ENCODE measurements at places on chromosomes 7 and 10.
A peak's percentile ranks its signal among the peaks of the same experiment; 100 is the strongest.

- DNase-seq = no peak
Measured at GRCh38 chr10:58291538-58292174, 22.7 kb downstream of the CISD1 start.

DNA sequence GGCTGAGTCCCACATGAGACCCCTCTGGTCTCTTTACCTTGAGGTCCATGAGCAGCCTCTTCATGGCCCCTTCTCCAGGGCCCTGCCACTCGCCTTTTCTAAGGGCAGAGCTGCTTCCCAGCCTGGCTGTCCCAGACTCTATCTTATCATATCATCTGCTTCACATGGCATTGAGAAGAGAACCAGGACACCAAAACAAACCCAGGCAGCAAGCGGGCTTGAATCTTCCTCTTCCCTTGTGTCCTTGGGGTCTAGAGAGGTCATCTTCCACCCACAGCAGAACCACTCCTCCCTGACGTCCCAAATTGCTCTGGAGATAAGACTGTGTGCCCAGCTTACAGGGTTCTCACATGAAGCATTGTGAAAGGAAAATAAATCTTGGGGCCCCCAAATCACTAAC is 261.3 kb upstream of the AUTS2 start:
- no peak for DNase-seq

DNA sequence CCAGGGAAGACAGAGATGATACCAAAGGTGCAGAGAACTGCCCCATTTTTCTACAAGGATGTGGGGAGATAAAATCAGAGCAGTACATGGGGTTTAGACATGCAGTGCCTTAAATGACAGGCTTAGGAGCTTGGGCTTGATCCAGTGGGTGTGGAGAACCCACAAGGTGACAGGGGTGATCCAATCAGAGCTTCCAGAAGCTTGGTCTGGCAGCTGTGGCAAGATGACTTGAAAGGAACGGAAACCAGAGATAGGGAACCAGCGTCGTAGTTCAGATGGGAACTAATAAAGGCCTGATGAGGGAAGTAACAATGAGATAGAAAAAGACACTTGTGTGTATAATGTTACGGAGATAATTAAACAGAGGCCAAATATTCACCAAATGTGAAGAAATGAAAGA is 80.7 kb downstream of the SLC37A3 start:
- no peak for DNase-seq

GRCh38 chr7:5629941-5630340 is 151.5 kb downstream of the RNF216 start:
- peak; percentile 17 for DNase-seq

DNA sequence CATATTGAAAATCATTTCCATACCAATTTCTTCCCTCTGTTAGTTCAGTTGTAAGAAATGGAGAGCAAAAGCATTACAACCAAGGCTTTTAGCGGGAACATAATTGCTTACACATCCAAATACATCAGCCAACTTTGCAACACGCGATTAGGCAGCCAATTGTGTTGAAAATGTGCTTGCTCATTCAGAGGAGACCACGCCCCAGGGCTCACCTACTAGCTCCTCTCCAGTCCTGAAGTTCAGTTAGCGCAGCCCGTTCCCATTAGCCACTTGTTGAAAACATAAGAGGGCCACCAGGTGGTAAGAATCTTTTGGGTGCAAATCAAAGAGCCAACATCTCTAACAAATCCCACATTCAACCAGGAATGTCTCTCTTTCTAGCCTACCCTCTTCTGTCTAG is 213.2 kb upstream of the MDFIC start:
- no peak for DNase-seq

- no peak for DNase-seq
Measured at GRCh38 chr7:9097565-9098060, 664.2 kb downstream of the NXPH1 start.

GRCh38 chr7:126445991-126446390 is 806.8 kb downstream of the GRM8 start:
- DNase-seq = no peak

DNA sequence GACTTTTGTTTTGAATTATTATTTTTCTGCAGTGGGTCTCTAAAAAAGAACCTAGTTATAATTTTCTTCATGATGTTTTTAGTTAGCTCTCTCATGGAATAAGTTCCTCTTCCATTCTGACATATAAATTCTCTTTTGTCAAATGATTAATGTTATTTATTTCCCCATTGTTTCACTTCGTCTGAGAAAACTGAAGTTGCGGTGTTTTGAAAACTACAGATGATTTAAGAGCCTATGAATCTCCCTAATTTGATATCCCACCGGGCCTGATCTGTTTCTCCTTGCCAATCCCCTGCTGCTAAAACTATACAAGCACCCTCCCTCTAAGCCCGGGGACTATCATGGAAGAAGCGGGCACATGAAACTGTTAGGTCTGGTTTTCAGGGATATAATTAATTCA is 41.4 kb downstream of the HTR7 start:
- no peak for DNase-seq

DNA sequence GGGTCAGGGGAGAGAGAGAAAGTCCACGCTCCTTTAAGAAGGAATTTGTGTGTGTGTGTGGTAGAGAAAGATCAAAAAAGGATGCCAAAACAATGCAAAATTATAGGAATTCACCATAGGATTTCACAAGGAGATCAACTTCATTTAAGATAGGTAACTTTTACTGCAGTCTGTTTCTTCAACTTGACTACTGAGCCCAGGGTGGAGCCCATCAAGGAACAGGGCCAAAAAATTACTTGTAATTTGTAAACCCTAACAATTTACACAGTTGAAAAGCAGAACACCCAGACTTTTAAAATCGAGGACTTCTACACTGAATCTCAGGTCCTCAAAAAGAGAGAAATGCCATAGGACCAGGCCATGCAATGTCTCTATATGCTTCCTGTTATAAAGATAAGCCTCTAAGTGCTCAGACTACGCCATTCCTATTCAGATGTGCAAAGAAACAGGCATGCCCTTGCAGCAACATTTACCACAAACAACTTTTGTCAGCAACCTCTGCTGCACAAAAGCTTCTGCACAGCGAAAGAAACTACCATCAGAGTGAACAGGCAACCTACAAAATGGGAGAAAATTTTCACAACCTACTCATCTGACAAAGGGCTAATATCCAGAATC is 10.6 kb upstream of the GIMAP4 start:
- no peak for DNase-seq

DNA sequence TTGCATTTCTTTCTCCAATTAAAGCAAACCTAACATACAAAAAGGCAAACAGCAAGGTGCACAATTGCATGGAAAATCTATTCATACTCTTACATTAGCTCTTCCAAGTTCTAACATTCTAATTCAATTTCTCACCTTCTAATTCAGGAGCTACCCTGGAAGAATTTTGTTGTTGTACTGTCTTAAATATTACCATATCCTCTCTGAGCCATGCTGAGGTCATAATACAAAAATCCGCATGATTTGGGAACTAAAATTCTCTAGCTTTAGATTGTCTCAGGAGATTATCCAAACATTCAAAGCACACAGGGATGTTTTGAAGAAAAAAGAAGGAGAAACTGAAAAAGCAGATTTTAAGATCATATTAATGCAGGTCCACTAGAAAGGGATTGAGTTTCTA is 229.9 kb downstream of the KIAA1217 start:
- DNase-seq = no peak

DNA sequence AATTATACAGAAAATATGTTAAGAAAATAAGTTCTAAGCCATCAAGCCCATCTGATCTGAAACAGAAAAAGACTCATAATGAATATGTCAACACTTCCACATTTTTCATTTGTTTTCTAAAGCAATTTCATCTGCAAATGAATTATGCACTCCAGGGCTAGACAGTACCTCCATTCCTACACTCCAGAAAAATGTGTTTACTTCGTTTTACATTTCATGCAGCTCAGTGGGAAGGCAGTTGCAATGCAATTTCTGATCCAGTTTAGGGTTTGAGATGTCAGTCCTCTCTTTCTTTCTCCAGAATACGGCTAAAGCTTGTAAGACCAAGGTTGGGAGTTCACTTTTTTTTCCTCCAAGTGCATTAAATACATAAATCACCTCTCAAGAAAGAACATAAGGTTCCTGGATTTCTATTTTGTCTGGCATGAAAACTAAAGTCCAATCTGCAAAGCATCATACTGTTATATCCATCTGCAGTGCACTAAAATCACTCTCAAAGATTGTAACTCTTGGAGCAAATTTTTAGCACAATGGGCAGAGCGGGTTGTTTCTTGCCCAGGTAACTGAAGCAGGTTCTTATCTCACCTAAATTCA is 348.8 kb upstream of the C7orf33 start:
- no peak for DNase-seq

DNA sequence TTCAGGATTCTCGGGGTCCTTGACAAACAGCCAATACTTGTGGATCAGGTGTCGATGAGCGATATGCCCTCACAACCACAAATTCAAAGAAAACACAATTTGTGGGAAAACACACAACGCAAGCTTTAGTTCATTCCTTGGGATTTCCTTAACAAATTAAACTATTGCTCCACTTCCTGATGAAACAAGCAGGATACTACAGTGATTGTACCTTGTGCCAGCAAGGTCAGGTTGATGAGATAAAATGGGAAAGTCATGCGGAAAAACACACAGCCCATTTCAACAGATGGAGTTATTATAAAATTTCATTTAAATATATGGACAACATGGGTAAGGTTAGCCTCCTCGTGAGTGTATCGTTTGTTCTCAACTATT is 8.8 kb upstream of the RHOBTB1 start:
- DNase-seq = no peak

GRCh38 chr10:71927776-71928592 is 36.2 kb upstream of the CHST3 start:
- DNase-seq = no peak

DNA sequence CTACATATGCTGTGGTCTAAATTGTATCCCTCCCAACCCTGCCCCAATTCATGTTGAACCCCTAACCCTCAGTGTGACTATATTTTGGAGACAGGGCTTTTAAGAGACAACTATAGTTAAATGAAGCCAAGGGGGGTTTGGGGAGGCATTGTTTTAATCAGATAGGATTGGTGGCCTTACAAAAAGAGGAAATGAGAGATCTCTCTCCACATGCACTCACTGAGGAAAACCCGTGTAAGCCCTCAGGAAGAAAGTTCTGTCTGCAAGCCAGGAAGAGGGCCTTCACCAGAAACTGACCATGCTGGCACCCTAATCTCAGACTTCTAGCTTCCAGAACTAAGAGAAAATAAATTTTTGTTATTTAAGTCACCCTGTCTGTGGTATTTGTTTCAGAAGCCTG is 276.7 kb downstream of the KIF20B start:
- DNase-seq = no peak

DNA sequence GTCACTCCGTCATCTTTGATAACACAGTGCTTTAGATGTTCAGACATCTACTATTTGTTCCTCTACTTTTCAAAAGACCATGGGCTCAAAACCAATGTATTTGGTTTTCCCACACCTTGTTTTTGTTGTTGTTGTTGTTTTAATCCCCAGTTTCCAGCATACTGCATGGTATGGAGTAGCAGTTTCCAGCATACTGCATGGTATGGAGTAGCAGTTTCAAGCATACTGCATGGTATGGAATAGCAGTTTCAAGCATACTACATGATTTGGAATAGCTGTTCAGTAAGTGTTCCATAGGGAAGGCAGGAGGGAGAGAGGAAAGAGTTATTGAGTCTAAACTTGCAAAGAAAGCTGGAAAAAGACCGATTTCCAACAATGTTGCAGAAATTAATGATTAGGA is 314.3 kb upstream of the PRKCQ start:
- DNase-seq = no peak

GRCh38 chr7:140440593-140440992 is 36.7 kb downstream of the RAB19 start:
- DNase-seq = no peak

GRCh38 chr10:77328272-77328816 is 309.3 kb downstream of the KCNMA1 start:
- no peak for DNase-seq

GRCh38 chr10:121813211-121813815 is 114.5 kb downstream of the ATE1 start:
- no peak for DNase-seq

- DNase-seq = no peak
Measured at GRCh38 chr7:108037140-108037539, 34.2 kb upstream of the LAMB1 start.

DNA sequence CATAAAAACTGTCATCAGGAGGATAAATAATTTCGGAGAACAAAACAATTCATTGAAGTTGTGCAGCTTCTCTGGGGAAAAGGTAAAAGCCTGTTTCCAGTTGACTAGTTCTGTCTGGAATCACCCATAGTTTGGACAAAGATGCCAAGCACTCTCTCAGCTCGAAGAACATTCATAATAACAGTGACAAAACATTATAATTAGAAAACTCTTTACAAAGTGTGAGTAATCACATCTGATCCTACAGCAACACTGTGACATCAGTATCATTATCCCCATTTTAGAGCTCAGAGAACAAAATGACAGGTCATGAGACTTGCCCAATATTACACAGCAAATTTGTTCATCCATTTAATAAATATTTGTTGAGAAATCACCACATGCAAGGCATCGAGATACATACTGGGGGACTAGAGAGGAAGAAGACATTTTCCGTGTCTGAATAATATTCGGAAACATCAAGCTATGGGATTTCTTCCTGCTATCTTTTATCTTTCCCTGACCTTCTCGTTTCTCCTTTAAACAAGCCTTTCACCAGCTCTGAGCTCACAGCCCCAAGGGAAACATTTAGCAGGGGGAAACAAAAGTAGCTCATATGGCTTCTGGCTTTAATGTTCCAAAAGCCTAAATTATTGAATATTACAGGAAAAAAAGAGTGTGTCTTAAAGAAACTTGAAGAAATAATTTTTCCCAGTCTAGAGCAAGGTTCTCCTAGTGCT is 123.3 kb upstream of the GHITM start:
- no peak for DNase-seq

- no peak for DNase-seq
Measured at GRCh38 chr7:11188529-11189310, 215.0 kb downstream of the PHF14 start.

- DNase-seq = no peak
Measured at GRCh38 chr7:11758627-11759111, 73.3 kb downstream of the THSD7A start.

DNA sequence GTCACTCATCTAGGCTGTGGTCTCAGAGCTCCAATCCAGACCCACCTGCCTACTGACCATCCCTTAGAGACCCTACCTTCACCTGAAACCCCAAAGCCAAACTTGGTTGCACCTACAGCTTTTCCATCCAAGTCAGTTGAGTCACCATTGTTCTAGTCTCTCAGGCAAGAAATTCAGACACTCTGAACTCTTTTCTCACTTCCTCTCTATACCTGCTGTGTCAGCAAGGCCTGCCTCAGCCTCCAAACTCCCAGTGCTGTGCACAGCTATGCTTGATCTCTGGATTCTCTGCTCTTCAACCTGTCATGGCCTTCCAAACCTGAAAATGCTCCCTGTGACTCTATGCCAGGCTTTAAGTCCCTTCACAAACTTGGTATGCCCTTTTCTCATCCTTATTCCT is 47.4 kb upstream of the MTURN start:
- no peak for DNase-seq

- no peak for DNase-seq
Measured at GRCh38 chr7:113217314-113217713, 99.0 kb upstream of the SMIM30 start.

GRCh38 chr10:103789771-103790201 is 65.6 kb downstream of the SH3PXD2A start:
- DNase-seq = no peak

- no peak for DNase-seq
Measured at GRCh38 chr10:113541549-113541927, 11.3 kb upstream of the HABP2 start.
